ENCODE measurements at places on chromosomes 1 and 21. TPM values are rescaled to one million over a fixed set of nuclear protein-coding genes. Genes with fewer than 3 reads are reported as not detected.

The ATAD3A gene
- 26.1 TPM for total RNA-seq

The PSMD4 gene
- 189 TPM for total RNA-seq

DNA sequence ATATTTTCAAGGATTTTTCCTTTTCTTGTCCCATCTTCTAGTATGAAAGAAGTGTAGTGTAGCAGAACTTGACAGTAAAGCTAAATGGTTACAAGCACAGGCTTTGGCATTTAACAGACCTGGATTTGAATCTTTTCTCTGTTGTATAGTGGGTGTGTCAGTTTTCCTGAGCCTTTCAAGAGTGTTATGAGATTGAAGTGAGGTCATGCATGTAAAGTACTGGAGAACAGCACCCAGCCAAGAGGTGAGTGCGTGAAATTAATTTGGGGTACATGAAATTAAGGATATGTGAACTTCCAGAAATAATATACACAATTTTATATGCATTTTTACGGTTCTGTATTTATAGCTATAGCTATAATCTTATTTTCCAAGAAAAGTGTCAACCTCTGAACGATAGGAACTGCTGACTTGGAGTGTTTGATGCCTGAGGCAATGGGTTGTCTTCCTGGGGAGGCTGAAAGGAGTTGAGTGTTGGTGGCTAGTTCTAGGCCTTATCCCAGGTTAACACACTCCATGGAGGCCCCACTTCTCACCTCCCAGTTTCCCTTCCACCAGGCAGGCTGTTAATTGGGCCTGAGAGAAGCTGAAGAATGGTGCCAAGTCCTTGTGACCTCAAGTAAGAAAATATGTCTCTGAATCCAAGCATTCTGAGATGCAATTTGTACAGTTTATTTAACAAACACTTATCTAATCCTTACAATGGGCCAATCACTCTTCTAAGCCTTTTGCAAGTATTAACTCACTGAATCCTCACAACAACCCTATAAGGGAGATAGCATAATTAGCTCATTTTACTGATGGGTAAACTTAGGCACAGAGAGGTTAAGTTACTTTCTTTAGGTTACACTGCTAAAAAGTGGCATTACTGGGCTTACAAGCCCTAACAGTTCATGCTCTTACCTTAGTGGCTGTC lies 4.4 kb downstream of the ROR1 start:
- DNase-seq: no peak

GRCh38 chr1:235931171-235931738 lies 64.5 kb upstream of the LYST start:
- no peak for DNase-seq

GRCh38 chr1:226548256-226549093 lies at the start of gene STUM:
TSS of gene STUM (plus strand) at chr1:226548764. CDS start at chr1:226548905, 141 bp downstream.
- peak; percentile 36 for DNase-seq

DNA sequence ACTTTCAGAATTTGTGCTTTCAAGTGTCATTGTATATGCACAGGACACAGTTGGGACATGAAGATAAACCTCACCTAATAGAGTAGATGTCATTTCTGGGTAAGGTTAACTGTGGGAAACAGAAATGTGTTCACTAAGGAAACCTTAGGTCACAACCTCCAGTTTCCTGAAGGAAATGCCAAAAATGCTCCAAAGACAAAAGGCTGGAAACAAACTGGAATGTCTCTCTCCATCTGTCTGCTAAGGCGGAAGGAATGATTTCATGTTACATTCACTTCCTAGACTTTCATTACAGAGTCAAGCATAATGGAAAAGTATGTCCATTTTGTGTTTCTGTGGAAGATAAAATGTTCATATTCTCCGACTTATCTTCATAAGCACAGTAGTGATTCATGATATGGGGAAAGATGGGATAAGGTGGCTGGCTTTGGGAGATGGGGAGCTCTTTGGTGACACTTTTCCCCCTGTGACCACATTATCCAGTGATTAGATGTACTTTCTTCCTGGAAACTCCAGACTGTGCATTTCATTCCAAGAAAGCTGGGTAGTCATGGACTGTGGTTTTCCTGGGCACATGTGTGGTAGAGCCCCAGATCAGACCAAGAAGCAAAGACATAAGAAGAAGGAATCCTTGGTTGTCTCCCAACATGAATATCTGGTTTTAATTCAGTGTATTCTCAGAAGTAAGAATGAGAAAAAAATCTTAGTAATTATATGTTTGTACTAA lies 5.7 kb downstream of the S1PR1 start:
- no peak for DNase-seq

All from activated B cell treated with CpG ODN at 0.5 μM for 24 hours (primary cell).